ENCODE measurements at places on chromosomes 6 and 20.
A peak's percentile ranks its signal among the peaks of the same experiment; 100 is the strongest.

DNA sequence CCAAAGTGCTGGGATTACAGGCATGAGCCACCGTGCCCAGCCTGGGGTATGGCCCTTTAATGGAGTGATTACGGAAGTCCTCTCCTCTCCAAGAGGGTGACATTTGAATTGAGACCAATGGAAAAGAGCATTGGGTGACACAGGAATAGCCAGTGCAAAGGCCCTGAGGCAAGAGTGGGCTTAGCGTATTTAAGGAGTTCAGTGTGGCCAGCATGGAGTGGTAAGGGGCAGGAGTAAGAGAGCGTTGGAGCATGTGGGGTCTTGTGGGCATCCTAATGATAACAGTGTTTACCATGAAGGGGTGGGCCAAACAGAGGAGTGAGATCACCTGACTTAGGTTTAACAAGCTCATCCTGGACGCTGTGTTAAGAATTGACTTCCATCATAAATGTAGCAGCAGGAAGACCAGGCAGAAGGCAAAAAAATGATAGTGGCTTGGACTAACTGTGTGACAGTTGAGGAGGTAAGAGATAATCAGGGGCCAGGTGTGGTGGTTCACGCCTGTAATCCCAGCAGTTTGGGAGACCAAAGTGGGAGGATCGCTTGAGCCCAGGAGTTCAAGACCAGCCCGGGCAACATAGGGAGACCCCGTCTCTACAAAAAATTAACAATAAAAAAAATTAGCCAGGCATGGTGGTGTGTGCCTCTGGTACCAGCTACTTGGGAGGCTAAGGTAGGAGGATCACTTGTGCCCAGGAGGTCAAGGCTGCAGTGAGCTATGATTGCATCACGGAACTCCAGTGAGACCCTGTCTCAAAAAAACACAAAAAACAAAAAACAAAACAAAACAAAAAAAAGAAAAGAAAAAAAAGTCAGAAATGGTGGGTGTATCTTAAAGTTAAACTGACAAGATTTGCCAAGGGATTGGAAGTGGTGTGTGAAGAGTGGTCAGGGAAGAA lies 40.7 kb downstream of the TAF8 start:
- no peak for DNase-seq

GRCh38 chr6:50380406-50381098 lies 330.8 kb upstream of the DEFB112 start:
- DNase-seq = no peak

DNA sequence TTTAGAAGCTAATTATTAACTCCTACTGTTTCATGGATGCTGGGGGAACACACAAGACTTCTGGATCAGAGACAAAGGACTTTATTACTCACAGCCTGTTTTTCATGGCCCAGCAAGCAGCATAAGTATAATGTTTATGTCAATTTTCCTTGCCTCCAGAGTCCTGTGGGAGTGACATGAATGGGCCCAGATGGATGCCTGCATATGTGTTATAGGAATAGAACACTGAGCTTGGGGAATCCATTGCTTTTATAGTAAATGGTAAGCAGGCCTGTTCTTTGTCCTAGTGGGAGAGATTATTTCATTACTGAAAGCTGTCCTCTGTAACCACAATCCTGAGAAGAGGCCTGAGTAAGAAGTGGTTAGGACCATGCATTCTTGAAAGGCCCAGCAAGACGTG lies 25.6 kb downstream of the BLTP3A start:
- DNase-seq = no peak

GRCh38 chr6:103783329-103783728 lies 1076.4 kb downstream of the HACE1 start:
- DNase-seq = peak; percentile 19

DNA sequence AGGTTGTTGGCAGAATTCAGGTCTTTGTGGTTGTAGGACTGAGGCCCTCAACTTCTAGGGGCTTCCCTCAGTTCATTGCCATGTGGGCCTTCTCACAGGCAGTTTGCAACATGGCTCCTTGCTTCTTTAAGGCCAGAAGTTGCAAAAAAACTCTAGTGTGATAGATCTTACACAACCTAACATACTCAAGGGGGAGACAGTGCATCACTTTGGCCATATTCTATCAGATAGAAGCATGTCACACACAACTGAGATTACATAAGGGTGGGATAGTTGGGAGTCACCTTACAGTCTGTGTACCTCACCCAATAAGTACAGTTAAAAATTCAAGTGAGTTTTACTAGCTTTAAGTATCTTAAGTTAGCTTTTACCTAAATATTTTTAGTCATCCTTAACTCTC lies 1.6 kb downstream of the SIRPD start:
- peak; percentile 19 for DNase-seq

DNA sequence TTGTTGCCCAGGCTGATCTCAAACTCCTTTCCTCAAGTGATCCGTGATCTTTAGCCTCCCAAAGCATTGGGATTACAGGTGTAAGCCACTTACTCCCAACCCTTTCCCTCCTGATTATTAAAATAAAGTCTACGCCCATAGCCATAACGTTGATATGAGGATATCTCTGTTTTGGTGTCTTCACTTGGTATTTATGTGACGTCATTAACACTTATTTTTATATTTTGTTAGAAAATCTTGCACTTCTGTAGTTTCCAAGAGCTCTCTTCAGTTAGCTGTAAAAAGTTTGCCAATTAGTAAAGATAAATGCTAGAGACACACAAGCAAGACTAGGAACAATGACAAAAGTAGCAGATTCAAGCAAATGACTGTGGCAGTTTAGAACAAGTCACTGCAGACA lies 115.6 kb upstream of the HSF2 start:
- DNase-seq = no peak

GRCh38 chr6:112663698-112664097 lies 316.6 kb downstream of the RFPL4B start:
- no peak for DNase-seq

GRCh38 chr20:44217342-44218092 lies 6.9 kb upstream of the OSER1 start:
- peak; percentile 71 for DNase-seq

DNA sequence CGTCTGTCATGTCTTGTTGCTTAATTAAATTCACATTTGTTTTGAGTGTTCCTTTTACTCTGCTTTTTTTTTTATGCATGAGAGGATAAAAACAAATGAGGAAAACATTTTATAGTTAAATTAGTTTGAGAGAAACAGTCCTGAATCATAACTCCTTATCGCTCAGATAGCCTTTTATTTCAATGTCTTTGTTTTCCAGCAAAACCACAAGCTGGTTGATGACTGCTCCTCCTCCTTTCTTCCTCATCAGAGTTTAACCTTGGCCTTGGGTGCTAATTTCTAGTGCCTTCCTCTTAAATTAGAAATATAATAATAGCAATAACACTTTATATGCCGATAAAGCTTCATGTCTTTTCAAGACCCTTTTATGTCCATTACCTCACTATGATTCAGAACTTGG lies 3.1 kb downstream of the NOX3 start:
- no peak for DNase-seq

- DNase-seq = no peak
Observed at GRCh38 chr6:40331545-40331944, 255.6 kb downstream of the LRFN2 start.

DNA sequence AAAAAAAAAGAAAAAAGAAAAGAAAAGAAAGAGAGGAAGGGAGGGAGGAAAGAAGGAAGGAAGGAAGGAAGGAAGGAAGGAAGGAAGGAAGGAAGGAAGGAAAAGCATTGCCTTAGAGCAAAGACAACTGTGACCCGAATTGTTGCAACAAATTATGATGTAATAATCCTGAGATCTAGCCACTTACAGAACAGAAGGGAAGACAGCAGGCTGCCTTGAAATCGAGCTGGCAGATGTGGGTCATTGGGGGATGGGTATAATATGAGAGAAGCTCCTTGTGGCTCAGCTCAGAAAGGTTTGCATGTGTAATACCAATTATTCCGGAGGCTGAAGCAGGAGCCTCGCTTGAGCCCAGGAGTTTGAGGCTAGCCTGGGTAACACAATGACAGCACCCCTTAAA lies 208.1 kb upstream of the PROKR2 start:
- DNase-seq = no peak

DNA sequence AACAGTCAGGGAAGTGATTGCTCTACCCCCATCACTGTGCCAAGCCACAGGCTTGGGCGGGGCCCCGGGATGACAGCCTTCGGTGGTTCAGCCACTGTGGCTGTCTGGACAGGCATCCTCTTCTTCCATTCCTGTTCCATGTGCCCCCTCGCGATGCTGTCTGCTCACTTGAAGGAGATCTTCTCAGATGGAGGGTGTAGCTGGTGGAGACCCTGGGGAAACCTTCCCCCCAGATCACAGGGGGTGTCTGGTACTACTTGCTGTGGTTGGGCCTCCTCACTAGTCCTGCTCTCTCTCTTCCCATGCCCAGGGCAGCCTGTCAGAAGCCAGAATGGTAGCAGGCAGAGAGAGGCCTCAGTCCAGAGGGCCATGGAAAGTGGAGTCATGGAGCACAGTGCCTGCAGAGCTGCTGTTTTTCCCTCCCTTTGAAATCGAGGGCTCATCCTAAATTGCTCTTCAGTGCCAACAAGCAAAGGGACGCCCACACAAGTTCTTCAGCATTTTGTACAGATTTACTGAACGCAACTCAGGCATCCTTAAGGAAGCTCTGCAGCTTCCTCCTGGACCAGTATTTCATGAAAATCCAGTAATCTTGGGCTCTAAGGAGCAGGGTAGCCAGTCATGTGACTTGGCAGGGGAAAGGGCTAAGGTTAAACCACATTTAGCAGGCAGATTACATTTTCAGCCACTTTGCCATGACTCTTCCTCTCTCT lies 326.6 kb downstream of the ZFAND3 start:
- no peak for DNase-seq

DNA sequence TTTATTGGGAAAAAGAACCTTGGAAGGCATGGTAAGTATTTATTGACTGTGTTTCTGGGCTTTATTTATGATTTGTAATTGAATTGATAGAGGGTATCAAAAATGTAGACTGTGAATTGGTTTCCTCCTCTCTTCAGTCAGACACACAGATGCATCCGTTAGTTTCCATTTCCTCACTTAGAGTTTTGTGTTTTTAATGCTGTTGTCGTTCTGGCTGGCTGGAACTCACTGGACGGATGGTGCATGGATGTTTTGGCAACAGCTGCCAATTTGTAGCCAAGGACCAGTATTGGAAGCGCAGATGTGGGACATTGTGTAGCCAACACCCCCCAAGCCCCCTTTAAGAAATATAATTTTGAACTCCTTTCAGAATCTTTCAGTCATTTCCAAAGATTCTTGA lies 134.5 kb downstream of the JARID2 start:
- DNase-seq = no peak

DNA sequence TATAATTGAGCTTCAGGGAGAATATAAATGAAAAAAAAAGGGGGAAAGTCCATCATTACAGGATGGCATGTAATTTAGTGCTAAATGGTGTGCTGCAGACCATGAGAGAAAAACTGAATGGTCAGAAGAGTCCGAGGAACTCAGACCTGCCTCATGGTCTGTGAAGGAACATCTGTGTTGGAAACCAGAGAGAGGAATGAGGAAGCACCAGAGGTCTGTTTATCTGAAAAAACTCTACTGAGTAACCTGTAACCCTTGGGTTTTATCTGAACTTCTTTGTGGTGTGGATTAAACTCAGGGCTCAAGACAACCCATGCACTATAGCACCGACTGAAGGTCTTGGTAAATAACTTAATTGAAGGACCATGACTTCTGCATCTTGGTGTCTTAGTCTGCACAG lies 108.1 kb downstream of the RNF144B start:
- no peak for DNase-seq

DNA sequence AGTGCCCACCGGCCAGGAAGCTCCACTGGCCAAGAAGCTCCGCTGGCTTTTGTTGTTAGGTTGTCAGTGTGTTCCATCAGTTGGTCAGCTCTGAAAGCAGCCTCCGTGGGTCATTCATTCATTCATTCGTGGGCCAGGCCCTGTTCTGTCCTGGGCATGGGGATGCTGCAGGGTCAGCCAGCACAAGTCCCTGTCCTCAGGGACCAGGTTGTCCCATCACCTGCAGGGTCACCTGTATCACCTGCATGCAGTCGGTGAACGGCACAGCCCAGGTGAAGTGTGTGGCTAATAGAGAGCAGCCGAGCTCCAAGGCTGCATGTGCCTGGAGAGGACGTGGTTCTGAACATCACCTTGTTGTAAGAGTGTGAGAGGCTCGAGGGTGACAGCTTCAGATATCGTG lies 403.5 kb downstream of the CDH4 start:
- no peak for DNase-seq

DNA sequence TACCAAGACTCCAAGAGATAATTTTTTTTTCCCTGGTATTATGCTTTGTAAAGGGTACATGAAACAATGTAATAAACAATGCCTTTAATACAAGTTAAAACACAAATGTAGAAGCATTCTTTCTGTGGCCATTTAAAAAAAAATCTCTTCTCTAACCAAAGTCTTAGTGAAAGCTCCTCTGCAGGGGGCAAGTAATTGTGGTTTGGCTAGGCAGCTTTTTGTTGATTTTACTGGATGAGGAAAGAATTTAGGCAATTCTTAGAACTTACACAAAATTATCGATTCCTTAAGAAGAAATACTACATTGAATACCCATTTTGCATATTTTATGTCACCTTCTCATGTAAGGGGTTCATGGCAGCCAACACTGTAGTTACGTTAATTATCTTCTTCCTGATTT lies 12.4 kb downstream of the TFB1M start:
- DNase-seq = no peak

- DNase-seq = no peak
Observed at GRCh38 chr6:148492654-148493290, 150.1 kb downstream of the SASH1 start.

DNA sequence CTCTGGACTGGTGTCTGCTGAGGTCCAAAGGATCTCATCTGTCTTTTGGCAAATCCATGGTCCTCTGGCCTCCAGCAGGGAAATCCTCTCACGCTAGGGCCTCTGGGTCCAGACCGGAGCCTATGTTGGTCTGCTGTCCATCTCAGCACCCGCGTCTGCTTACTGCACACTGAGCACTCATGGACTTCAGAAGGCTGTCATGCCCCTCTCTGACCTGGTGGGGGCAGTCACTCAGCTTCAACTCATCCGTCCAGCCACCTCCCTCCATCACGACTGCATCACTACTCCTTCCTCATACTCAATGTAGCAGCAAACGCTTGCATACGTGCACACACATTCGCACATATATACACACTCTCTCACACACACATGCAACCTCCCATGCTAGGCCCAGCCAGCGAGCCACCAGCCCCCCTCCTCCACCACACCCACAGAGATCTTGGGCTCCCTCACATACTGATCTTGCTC lies 33.3 kb downstream of the GABRR2 start:
- DNase-seq = peak; percentile 55

- no peak for DNase-seq
Observed at GRCh38 chr20:18906046-18906445, 92.5 kb downstream of the SCP2D1 start.

DNA sequence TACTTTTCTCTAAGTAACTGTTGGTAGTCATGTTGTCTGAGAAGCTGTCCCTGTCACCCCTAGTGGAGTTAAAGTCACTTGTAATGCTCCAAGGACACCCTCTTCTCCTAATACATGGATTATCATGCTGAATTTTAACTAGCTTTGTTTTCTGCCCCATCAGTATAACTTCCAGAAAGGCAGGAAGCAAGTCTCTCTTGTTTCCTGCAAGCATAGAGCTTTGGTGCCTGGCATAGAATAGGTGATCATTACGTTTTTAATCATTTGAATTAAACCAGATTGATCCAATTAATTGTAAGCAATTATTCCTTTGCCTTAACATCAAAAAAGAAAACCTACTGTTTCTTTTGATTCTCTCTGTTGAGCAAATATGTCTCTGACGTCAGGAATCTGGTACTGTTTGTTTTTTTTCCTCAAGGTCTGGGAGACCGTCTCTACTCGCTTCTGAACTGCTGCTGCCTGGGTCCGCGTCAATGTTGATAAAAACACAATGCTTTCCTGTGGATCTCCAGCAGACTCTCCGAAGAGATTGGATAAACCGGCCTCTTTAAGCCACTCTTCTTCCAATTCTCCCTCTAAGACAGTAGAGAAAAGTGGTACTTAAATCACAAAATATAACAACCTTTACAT lies 71.8 kb downstream of the ARHGAP18 start:
- peak; percentile 80 for DNase-seq

GRCh38 chr6:137811121-137811915 lies 55.7 kb upstream of the TNFAIP3 start:
- peak; percentile 95 for DNase-seq
